ENCODE measurements at places on chromosomes 2 and 18.

DNA sequence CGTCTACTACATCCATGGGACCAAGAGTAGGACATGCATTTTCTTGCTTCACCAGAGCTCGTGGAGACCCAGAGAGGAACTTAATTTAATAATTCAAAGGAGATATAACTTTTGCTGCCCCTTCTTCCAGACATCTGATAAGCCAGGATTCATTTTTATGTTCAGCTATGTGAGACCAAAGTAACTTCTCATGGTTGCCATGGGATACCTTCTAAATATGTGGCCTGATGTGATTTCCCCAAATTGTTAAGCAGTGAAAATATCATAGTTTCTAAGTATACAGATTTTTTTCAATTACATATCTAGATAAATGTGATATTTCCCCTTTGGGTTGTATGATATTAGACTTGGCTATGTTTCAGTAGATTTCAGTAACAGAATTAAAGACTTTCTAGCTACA is 185.5 kb upstream of the FN1 start:
- no peaks in the 10 kb centered on the region for H3K36me3 ChIP-seq
- no peak overlapping the region for H3K27ac ChIP-seq
- H3K27me3 ChIP-seq: peaks cover 29% of the 10 kb centered on the region
- H3K4me1 ChIP-seq: peaks cover 8% of the 10 kb centered on the region
- H3K4me3 ChIP-seq: no peak overlapping the region

GRCh38 chr2:170501421-170502043 is 213.6 kb upstream of the SP5 start:
- no peak overlapping the region for H3K4me3 ChIP-seq
- peaks cover 17% of the 10 kb centered on the region for H3K27me3 ChIP-seq
- H3K27ac ChIP-seq: no peak overlapping the region
- H3K36me3 ChIP-seq: no peaks in the 10 kb centered on the region
- H3K4me1 ChIP-seq: peaks cover 12% of the 10 kb centered on the region

DNA sequence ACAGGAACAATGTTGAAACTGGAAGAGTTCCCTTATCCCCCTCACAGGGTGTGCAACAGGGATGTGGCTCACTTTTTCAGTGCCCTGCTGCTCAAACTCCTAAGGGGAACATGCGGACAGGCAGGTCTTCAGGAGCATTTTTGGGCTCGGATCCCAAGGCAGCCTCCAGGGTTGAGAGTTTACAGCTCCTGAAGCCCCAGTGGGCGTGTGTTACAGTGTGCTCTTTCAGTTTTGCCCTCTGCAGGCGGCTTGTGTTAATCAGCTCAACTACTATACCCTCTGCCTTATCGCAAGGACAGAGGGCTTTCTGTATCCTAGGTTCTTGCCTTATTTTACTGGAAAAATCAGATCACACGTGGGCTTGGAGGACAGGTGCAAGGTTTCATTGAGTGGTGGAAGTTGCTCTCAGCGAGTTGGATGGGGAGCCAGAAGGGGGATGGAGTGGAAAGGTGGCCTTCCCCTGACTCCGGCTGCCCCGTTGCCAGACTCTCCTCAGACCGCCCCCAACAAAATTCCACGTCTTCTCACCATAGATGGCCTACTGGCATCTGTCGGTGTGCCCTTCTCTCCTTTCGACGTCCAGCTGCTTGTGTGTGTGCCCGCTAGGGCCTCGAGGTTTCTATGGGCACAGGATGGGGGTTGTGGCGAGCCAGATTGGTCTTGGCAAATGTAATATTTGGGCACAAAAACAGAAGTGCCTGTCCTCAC is 541.9 kb downstream of the TMX3 start:
- H3K36me3 ChIP-seq: no peaks in the 10 kb centered on the region
- DNase-seq: no peak

- no peaks in the 10 kb centered on the region for H3K36me3 ChIP-seq
- H3K4me3 ChIP-seq: no peak overlapping the region
- no peak overlapping the region for H3K27ac ChIP-seq
- peaks cover 18% of the 10 kb centered on the region for H3K4me1 ChIP-seq
Measured at GRCh38 chr18:58578835-58579560, 49.9 kb downstream of the ALPK2 start.

DNA sequence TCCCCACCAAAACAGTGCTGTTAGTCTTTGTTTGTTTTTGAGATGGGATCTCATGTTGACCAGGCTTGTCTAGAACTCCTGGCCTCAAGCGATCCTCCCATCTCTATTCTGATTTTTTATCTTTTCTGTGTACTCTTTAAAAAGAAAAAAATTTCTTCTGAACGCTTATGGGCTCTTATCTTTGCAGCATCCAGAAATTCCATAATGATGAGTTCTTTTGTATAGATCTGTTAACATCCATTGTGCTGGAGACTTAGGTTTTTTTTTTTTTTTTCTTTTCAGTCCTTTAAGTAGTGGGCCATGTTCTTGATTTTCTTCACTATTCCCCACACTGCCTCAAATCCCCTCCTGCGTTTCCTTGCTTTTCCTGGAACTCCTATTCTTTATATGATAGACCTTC is 31.0 kb downstream of the RBBP8 start:
- DNase-seq: no peak
- H3K4me1 ChIP-seq: peaks cover 11% of the 10 kb centered on the region
- H3K27me3 ChIP-seq: no peaks in the 10 kb centered on the region
- H3K36me3 ChIP-seq: peaks cover 64% of the 10 kb centered on the region
- no peak overlapping the region for H3K4me3 ChIP-seq

DNA sequence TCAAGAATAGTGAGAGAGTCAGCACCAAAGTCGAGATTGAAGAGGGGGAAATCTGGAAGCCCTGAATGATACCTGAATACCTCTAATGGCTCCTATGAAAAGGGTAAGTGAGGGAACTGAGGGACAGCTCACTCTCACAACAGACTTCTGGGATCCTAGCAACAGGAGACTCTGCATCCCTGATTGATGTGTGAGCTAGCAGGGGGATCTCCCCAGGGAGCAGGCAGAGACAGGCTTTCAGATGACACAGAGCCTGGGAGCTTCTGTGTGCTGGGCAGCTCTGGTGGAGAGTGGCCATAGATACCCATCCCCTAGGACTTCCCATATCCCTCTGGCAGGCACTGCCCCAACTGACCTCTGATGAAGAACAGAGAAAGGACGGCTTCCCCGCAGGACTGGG is 206.2 kb downstream of the EXOC6B start:
- peaks cover 20% of the 10 kb centered on the region for H3K36me3 ChIP-seq
- no peaks in the 10 kb centered on the region for H3K27me3 ChIP-seq
- DNase-seq: no peak
- peaks cover 4% of the 10 kb centered on the region for H3K4me1 ChIP-seq
- H3K27ac ChIP-seq: no peak overlapping the region

DNA sequence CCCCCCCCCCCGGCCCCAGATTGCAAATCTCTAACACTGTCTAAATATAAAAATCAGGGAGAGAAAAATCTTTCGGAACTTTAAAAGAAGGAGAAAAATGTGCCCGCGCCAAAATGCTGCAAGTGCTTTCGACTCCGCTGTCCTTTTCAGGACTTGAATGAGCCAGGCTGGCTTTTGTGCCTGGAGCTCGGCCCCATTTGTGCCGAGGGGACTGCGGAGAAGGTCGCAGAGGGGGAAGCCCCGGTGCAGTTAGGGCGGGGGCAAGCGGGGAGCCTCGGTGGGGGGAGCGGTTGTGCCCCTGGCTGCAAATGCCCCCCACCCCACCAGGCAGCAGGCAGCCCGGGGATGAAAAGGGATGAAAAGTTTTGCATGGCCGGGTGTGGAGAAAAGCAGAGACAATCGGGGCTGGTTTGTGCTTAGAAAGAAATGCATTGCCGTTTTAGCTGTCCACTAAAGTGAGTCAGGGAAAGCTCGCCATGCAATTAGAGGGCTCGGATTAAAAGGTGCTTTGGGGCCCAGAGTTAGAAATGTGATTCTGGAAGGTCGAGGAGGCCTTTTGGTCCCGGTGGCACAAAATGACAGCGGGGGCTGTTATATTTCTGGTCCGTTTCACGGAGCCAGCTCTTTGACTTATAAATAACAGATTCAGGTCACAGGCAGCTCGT is 1.6 kb downstream of the INHBB start:
- H3K27me3 ChIP-seq: peaks cover 56% of the 10 kb centered on the region
- no peak for DNase-seq
- peak overlapping the region; percentile 54 for H3K4me3 ChIP-seq
- no peak overlapping the region for H3K27ac ChIP-seq
- H3K4me1 ChIP-seq: peaks cover 21% of the 10 kb centered on the region
